Right lobe of liver (tissue), 6 donors: ENCODE measurements at places on chromosomes 1 and 21. TPM values are rescaled to one million over a fixed set of nuclear protein-coding genes. Genes with fewer than 3 reads are reported as not detected.
A peak's percentile ranks its signal among the peaks of the same experiment; 100 is the strongest.

GRCh38 chr21:36079010-36079649 lies 9.3 kb downstream of the CBR1 start:
- no peaks in the 10 kb centered on the region for H3K27me3 ChIP-seq
- no peak for DNase-seq
- no peaks in the 10 kb centered on the region for H3K36me3 ChIP-seq
- H3K4me1 ChIP-seq = no peaks in the 10 kb centered on the region
- peak overlapping the region; percentile 81 for H3K27ac ChIP-seq

The S100A13 gene
- total RNA-seq = 23.3 TPM

DNA sequence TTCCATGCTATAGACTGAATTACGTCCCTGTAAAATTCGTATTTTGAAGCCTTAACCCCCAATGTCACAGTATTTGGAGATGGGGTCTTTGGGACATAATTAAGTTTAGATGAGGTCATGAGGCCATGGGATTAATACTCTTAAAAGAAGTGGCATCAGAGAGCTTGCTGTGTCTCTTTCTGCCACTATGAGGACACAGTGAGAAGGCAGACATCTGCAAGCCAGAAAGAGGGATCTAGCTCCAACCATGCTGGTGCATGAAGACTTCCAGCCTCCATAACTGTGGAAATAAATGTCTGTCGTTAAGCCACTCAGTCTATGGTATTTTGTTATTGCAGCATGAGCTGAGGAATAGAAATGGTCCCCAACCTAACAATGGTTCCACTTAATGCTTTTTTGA lies 99.0 kb downstream of the LTN1 start:
- H3K27ac ChIP-seq = no peak overlapping the region
- no peaks in the 10 kb centered on the region for H3K27me3 ChIP-seq
- no peaks in the 10 kb centered on the region for H3K4me1 ChIP-seq
- no peaks in the 10 kb centered on the region for H3K36me3 ChIP-seq

The SLC2A5 gene
- total RNA-seq = 0.19 TPM

DNA sequence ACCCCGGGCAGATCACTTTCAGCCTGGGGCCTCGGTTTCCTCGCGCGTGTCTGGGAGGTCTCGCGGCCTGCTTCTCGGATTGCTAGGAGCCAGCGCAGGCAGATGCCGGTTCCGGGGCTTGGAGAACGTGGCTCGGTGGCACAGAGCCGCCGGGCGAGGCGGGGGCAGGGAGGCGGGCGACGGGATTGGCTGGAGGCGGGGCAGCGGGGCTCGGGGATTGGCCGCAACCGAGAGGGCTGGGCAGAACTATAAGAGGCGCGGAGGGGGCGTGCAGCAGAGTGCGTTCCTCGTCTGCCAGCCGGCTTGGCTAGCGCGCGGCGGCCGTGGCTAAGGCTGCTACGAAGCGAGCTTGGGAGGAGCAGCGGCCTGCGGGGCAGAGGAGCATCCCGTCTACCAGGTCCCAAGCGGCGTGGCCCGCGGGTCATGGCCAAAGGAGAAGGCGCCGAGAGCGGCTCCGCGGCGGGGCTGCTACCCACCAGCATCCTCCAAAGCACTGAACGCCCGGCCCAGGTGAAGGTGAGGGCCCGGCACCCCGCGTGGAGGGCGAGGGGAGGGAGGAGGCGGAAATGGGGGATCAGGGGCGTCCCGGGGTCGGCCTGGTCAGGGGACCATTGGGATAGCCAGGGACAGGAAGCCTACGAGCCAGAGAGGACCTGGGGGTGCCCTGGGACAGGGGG lies at the start of gene MFSD2A:
Gene MFSD2A (plus strand): TSS at position 276 of the 677 bp plus-strand sequence. CDS start 148 bp downstream, at position 424.
- no peaks in the 10 kb centered on the region for H3K36me3 ChIP-seq
- DNase-seq = peak; percentile 98
- no peaks in the 10 kb centered on the region for H3K27me3 ChIP-seq
- H3K4me1 ChIP-seq = no peaks in the 10 kb centered on the region

DNA sequence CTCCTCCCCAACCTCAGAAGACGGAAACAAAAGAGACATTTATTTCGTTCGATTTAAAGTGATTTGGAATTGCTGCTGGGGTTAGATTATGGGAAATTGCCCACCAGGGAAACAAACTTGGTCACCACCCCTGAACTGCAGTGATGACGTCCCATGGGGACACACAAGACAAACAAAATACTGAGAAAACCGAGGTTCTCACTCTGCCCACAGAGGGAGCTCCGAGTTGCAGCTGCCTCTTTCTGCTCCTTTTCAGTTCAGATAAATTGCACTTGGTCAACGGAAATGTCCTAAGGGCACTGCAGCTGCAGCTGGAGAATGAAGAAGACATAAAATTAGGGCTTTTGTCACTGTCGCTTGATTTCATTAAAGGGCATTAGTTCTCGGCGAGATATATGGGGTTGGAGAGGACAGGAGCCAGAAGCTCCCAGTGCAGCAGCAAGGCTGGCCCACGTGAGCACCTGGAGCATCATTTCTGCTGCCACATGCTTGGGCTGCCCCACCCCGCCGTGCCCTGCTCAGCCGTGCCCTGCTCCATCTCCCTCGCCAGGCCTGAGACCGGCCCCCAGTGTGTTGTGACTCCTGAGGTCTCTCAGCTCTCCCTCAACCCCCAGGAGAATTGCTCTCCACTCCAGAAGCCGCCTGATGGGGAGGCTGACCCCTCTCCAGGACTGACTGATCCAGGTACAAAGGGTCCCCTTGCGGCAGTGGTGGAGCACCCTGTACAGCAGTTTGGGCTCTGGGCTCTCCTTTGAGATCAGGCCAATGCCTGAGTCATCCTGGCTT lies 231.7 kb upstream of the AJAP1 start:
- H3K27ac ChIP-seq = no peak overlapping the region
- no peaks in the 10 kb centered on the region for H3K36me3 ChIP-seq
- H3K27me3 ChIP-seq = no peaks in the 10 kb centered on the region
- H3K4me3 ChIP-seq = no peak overlapping the region
- no peaks in the 10 kb centered on the region for H3K4me1 ChIP-seq
- DNase-seq = no peak

DNA sequence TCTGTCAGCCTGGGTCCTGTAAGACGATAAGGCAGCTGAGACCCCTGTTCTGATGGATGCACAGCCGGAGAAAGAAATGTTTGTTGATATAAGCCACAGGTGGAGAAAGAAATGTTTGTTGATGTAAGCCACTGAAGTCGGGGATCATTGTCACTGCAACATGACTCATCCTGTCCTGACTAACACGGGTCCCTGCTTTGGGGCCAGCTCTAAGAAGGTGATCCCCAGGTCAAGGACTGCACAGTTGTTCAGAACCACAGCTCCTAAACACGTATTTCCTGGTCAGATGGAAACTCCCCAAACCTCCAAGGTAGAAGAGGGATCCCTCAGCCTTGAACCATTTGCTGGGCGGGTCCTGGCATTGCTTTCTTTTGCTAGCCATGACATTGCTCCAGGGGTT lies 86.4 kb upstream of the IGSF21 start:
- no peak overlapping the region for H3K27ac ChIP-seq
- no peaks in the 10 kb centered on the region for H3K36me3 ChIP-seq
- no peaks in the 10 kb centered on the region for H3K4me1 ChIP-seq
- H3K27me3 ChIP-seq = no peaks in the 10 kb centered on the region

The THBS3 gene
- total RNA-seq = 6.0 TPM

The MFAP2 gene
- not detected for total RNA-seq

- DNase-seq = peak; percentile 42
- no peaks in the 10 kb centered on the region for H3K36me3 ChIP-seq
- peak overlapping the region; percentile 96 for H3K27ac ChIP-seq
These were observed 873 bp upstream of the PI4KB start for GRCh38 chr1:151327903-151328674.

The DNM3 gene
- 0.90 TPM for total RNA-seq

The ZBTB17 gene
- 13.3 TPM for total RNA-seq

- no peak overlapping the region for H3K4me3 ChIP-seq
- no peaks in the 10 kb centered on the region for H3K4me1 ChIP-seq
- DNase-seq = no peak
- no peak overlapping the region for H3K27ac ChIP-seq
- H3K36me3 ChIP-seq = peaks cover 6% of the 10 kb centered on the region
These were observed 17.1 kb downstream of the UTP25 start for GRCh38 chr1:209844695-209845407.

- H3K27ac ChIP-seq = no peak overlapping the region
- no peaks in the 10 kb centered on the region for H3K36me3 ChIP-seq
These were observed 11.7 kb downstream of the PDIK1L start for GRCh38 chr1:26122988-26123973.

DNA sequence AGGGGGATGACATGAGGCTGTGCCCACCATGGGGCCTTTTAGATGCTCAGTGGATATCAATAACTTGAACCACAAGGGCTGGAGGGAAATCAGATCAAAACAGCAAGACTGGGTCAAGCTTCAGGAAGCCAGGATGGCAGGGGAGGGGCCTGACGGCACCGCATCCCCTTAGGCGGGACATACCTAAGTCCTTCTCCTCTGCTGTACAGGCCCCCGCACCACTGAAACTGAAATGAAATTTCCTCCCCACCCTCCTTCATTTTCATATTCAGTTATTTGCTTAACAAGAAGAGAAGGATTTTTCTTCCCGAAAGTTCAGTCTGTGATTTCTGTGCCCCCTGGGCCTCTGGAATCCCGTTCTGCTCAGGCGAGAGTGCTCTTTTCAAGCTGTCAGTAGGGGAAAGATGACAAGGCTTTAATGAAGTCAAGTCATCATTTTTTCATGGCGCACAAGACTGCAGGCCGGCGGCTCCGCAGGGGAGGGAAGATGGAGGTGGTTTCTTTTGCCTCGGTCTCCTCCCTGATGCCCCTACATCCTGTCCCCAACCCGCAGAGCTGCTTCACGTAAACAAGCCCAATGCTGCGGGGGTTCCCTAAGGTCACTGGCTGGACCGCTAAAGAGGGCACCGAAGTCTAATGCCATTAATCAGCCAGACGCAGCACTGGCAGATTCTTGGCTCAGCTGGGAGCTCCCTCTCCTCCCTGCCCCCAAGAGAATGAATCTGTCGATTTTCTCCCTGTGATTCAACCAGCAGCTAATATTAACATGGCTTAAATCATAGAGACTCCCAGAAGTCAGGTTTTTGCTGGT lies 264.8 kb downstream of the C1orf94 start:
- H3K4me3 ChIP-seq = no peak overlapping the region
- no peaks in the 10 kb centered on the region for H3K4me1 ChIP-seq
- H3K36me3 ChIP-seq = no peaks in the 10 kb centered on the region
- H3K27ac ChIP-seq = no peak overlapping the region

The LINGO4 gene
- 0.12 TPM for total RNA-seq

The KLF17 gene
- total RNA-seq = not detected

DNA sequence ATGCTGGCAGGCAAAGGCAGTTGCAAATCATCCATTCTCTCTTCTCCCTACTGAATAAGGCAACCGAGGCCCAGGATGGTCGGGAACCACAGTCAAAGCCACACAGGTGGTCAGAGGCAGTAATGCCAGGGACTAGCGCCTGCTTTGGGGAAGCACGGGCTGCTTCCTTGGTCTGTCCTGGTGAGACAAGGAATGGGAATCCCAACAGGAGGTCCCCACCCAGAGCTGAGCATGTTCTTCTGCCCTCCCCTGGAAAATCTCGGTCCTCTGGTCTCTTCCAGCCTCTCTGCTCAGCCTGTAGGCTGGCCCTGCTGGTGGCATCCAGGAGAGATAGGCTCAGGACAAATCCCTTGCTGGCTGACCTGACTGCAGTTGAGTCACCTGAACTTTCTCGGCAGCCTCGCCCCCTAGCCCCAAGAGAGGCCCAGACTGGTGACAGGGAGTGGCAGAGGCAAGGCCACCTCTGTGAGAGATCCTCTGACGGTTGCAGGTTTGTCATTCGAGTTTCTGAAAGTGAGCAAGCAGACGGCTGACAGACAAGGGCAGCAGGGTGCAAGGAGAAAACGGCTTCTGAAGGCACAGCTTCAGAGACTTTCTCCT lies 5.8 kb downstream of the OLIG1 start:
- H3K27me3 ChIP-seq = no peaks in the 10 kb centered on the region
- H3K36me3 ChIP-seq = no peaks in the 10 kb centered on the region

The OR2L13 gene
- not detected for total RNA-seq

The SPRR5 gene
- total RNA-seq = not detected

DNA sequence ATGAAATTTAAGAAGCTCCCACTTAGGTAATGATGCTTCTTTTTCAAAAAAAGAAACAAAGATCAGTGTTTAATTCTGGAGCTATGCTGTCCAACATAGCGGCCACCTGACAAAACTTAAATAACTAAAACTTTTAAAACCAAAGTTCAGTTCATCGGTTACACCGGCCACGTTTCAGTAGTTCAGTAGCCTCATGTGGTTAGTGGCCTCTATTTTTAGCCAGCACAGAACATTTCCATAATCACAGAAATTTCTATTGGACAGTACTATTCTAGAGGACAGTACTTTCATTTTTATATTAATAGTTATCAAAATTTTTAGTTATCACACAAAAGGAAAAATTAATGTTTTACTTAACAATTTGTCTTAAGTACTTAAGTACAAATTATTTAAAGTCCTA lies 141.0 kb downstream of the USP25 start:
- no peak overlapping the region for H3K27ac ChIP-seq
- H3K36me3 ChIP-seq = peaks cover 29% of the 10 kb centered on the region
- no peak for DNase-seq
- H3K4me1 ChIP-seq = no peaks in the 10 kb centered on the region
- no peak overlapping the region for H3K4me3 ChIP-seq

GRCh38 chr1:19495799-19496526 lies 10.6 kb upstream of the CAPZB start:
- H3K4me1 ChIP-seq = no peaks in the 10 kb centered on the region
- no peak for DNase-seq
- H3K27ac ChIP-seq = no peak overlapping the region
- H3K4me3 ChIP-seq = no peak overlapping the region
- H3K36me3 ChIP-seq = no peaks in the 10 kb centered on the region

DNA sequence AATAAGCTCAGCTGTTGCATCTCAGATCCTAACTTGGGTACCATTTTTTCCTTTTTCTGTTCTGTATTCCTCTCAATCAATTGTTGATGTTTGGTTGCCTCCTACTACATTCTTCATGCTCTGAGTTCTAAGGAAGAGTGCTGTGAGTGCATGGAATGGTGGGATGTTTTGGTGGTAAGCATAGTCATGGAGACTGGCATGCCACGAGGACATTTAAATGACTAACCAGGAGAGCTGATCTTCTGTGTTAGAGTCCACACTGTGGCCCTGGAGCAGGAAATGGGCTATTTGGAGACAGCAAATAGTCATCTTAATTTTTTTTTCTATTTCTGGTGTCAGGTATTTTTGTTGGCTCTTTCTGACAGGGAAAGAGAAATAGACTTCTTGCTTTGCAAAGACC lies 69.5 kb upstream of the HSD17B7 start:
- no peaks in the 10 kb centered on the region for H3K27me3 ChIP-seq
- no peak overlapping the region for H3K4me3 ChIP-seq
- DNase-seq = no peak
- no peaks in the 10 kb centered on the region for H3K36me3 ChIP-seq
